GM12891 (cell line): ENCODE measurements at places on chromosomes 13 and 19.
A peak's percentile ranks its signal among the peaks of the same experiment; 100 is the strongest.

GRCh38 chr19:37329686-37330085 is 41.2 kb upstream of the ZNF527 start:
- no peak for DNase-seq

- no peak for DNase-seq
Observed at GRCh38 chr19:19420570-19421298, 15.3 kb downstream of the GATAD2A start.

DNA sequence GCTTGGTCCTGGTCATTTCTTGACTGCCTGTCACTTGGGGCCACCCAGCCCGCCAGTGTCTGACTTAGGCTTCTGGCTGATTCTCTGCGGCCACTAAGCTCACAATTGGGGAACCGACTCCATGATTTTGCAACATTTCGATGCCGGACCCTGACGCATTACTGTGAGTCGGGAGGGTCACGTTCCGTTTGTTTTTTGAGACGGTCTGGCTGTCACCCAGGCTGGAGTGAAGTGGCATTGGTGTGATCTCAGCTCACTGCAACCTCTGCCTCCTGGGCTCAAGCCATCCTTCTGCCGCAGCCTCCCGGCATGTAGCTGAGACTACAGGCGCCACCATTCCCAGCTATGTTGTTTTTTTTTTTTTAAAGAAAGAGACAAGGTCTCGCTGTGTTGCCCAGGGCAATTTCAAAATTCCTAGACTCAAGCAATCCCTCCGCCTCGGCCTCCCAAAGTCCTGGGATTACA is 3.2 kb upstream of the ADAT3 start:
- DNase-seq, result no peak

DNA sequence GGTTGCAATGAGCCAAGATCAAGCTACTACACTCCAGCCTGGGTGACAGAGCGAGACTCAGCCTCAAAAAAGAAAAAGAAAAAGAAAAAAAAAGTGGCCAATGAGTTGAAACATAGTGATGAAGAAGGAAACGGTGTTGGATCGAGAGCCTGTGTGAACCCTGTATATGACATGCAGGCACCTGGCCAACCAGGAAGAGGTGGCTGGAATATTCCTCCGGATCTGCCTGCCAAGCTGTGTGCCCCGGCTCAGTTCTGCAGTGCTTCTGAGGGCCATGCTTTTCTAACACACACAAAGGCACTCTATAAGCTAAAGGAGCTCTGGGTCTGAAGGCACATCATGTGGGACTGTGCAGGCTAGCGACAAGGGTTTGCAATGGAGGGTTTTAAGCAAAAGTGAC is 3.7 kb upstream of the ZNF444 start:
- no peak for DNase-seq

DNA sequence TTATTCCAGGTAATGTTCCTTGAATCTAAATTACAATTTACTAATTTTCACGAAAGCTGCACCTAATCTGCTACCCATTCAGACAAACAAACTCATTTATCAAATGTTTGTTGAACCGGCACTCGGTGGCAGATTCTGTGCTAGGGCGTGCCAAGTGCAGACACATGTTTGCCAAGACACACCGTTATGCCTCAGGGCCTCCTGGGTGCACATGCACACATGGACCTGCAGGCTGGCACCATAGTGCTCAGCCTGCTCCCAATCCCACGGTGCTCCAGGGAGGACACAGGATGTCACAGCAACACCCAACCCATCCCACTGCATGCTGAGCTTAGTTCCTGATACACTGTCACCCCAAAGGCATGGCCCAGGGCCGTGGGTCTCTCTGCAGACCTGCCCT is 7.7 kb downstream of the SCGB2B2 start:
- no peak for DNase-seq

GRCh38 chr19:17841810-17842662 is 5.7 kb downstream of the JAK3 start:
- peak; percentile 73 for DNase-seq

GRCh38 chr13:97432232-97432916 is 1.6 kb upstream of the RAP2A start:
- DNase-seq, result no peak

DNA sequence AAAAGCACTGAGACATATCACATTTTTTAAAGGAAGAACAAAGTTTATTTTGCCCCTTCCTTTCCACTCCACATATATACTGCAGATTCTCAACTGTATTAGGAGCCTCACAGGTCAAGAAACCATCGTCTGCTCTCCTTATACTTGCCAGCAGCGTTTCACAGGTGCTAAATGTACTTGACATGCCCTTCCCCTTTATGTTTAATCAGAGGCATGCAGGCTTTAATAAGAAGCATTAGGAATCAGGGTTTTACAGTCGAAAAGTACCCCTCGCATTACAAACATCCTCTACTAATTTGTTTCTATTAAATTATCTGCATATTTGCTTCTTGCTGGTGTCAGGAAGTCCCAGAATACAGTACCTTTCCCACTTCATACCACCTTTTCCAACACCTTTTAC is 3.7 kb upstream of the RAP2A start:
- no peak for DNase-seq

GRCh38 chr19:50992666-50993035 is 8.8 kb downstream of the KLK8 start:
- DNase-seq, result no peak

- no peak for DNase-seq
Observed at GRCh38 chr19:48556163-48556562, 4.2 kb downstream of the SULT2B1 start.

- DNase-seq, result no peak
Observed at GRCh38 chr19:8610936-8611300, 403 bp upstream of the ADAMTS10 start.

DNA sequence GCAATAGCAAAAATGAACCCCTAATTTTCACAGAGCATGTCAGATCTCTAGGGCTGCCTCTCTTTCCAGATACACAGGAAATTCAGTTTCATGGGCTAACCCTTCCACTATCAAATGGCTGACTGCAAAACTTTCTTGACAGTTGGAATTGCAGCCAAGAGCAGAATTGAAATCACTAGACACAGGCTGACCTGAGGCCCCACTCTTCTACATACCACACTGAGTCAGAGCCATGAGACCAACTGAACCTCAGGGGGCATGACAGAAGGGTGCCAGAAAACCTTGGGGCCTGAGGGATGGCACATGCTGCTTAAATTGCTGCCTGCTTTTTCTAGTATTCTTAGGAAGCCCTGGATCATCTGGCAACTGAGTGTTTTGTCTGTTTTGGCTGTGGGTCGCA is 1.7 kb upstream of the DLEU7 start:
- DNase-seq, result no peak

DNA sequence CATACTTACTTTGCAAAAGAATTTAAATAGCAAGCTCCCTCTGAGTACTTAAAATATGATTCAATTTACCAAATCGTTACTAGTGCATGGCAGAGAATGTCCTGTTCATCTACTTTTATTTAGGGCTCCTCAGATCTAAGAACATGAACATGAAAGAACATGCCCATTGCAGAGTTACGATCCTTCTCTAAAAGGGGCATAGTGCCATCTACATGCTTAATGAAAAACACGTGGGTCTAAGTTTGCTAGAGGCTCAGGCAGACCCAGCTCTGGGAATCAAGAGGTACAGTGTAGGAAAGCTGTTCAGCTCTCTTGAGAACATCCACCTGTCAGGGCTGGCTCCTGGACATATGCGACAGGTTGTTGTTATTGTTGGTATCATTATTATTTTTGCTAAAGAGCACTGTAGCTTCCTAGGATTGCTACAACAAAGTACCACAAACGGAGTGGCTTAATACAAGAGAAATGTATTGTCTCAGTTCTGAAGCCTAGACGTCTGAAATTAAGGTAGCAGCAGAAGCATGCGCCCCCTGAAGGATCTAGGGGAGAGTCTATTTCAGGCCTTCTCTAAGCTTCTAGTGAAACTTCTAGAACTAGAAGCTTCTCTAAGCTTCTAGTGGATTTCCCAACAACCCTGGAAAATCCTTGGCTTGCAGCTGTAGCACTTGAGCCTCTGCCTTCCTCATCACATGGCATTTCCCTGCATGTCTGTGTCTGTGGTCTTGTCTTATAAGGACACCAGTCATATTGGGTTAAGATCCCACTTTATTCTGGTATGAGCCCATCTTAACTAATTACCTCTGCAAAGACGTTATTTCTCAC is 133.9 kb downstream of the DCT start:
- no peak for DNase-seq

GRCh38 chr13:20426766-20427448 is 98.8 kb downstream of the CRYL1 start:
- DNase-seq, result no peak

DNA sequence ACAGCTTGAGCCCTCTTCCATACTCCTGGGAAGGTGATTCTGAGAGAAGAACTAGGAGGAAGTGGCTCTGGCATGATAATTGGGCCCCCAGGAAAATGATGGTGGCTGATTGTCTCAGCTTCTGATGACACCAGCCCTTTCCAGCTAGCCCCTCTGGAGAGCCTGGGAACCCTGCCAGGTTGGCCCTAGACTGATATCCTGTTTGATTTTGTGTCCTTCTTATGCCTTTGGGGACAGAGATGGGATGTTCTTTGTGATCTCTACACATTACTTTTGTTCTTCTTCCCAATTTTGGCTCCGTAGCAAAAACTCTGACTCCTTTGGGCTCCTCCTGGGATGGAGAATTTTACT is 39.7 kb downstream of the ERICH6B start:
- DNase-seq, result no peak

DNA sequence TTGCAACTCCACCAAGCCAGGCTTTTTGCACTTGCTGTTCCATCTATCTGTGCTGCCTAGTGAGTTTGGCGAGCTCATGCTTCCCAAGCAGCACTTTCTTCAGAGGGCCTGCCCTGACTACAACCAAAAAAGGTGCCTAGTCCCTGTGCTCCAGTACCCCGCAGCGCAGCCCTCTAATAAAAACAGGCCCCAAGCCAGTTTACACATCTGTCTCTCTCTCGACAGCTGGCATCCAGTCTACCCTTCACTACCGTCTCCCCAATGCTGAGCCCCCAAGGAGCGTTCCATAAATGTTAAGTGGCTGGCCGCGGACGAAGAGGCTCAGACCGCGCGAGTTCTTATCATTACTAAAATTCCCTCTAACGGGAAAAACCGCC is 512 bp downstream of the MED4 start:
- peak; percentile 2 for DNase-seq

GRCh38 chr13:59414006-59414405 is 749.7 kb downstream of the DIAPH3 start:
- no peak for DNase-seq

DNA sequence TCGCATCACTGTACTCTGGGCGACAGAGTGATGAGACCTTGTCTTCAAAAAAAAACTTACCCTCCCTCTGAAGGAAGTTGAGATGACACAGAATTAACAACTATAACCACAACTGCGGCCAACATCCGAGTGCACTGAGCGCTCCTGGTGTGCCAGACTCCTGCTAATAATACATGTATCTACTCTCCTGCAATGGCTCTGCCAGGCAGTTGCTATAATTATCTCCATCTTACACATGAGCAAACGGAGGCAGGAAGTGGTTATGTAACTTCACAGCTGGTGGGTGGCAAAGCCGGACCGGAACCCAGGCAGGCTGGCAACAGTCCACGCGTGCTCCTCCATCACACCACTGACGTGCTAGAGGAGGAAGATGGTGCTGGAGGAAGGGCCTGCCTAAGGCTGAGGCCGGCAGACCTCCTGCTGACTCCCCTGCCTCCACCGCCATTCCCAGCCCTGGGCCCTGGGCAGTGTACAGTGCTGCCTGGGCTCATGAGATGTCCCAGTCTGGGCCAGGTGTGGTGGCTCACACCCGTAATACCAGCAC is 12.6 kb downstream of the XRCC1 start:
- no peak for DNase-seq

DNA sequence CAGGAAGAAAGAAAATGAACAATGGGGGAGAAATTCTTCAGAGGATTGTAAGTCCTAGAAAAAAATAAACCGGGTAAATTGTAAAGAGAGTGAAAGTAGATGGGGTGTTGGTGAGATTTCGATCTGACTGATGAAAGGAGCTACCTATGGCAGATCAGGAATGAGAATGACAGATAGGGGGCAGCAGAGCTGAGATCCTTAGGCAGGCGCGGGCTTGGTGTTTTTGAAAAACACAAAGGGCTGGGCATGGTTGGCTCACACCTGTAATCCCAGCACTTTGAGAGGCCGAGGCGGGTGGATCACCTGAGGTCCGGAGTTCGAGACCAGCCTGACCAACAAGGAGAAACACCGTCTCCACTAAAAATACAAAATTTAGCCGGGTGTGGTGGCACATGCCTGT is 1468.6 kb upstream of the SLC10A2 start:
- DNase-seq, result no peak

DNA sequence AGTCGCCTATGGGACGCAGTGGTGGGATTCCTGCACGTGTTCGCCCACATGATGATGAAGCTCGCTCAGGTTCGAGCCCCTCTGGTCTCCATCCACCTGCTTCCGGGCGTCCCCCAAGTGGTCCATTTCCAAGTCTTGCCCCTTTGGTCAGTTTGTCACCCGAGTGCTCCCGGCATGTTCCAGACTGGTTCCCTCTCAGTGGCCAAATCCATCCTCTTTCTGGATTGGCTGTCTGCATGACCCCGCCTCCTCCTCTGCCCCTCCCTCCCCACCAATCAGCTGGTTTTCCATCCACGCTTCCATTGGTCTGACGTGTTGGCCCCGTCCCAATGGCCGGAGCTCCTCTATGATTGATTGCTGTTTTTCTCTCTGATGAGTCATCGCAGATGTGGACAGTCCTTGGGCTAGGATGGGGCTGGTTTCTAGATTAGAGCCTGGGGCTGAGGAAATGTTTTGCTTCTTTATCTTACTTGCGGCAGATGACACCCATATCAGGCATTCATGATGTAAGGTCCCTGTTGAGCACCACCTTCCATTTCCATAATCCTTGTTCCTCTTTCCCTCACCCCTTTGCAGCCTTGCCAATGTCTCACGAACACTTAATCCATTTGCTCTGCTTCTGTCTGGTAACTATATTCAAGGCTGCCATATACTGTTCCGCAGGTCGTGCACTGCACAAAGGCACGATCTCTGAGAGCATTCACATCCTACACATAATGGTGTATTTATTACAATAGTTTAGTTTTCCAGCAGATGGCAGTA is 73.8 kb downstream of the MAP4K1 start:
- peak; percentile 58 for DNase-seq

GRCh38 chr13:110129076-110129475 is 177.9 kb downstream of the COL4A1 start:
- DNase-seq, result no peak

- DNase-seq, result no peak
Observed at GRCh38 chr19:31276831-31277230, 72.4 kb downstream of the TSHZ3 start.

- no peak for DNase-seq
Observed at GRCh38 chr13:110500341-110500740, 61.2 kb downstream of the RAB20 start.
